ENCODE measurements at places on chromosomes 7 and 10. TPM values are rescaled to one million over a fixed set of nuclear protein-coding genes. Genes with fewer than 3 reads are reported as not detected.

The CHCHD2 gene
- 417 TPM for polyA plus RNA-seq

The LIPM gene
- not detected for polyA plus RNA-seq

The ARHGEF35 gene
- 7.6 TPM for polyA plus RNA-seq

The PRPS1L1 gene
- not detected for polyA plus RNA-seq

The SCART1 gene
- 0.67 TPM for polyA plus RNA-seq

The KLF14 gene
- not detected for polyA plus RNA-seq

DNA sequence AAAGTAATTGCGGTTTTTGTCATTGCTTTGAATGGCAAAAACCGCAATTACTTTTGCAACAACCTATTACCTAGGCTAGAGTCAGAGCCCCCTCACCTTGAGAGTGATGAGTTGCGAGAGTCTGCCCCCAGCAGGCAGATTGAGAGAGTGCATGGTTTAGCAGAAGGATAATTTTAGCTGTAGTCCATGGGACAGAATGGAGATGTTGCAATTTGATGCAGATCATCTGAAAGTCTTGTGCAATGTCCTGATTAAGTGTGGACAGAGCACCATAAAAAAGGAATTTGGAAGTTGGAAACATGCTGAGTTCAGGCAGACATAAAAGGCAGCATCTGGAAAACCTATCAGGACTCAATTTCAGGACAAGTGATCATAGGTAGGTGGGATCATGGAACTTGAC is 48.7 kb downstream of the GPR141 start:
- DNase-seq = peak; percentile 12

DNA sequence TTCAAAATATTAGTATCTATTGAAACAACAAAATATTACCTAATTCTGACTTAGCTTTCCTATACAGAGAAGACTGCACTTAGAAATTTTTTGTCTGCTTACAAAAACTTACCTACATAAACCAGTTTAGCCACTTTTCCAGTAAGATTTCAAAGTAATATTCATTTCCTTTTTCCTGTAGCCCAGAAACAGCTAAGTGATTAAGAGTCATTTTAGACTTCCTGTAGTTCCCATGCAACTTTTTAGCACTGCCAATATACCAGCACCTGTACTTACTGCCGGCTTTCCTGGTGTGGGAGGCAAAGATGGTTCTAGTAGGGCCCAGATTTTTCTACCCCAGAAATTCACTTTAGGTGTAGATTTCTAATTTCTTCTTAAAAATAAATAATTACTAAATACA is 21.8 kb downstream of the NT5C2 start:
- DNase-seq = peak; percentile 63

- DNase-seq = peak; percentile 45
Observed at GRCh38 chr7:74174606-74175082, 488 bp downstream of the EIF4H start.

GRCh38 chr7:69951458-69951857 is 353.2 kb downstream of the AUTS2 start:
- no peak for DNase-seq

GRCh38 chr10:56722912-56723311 is 361.9 kb upstream of the ZWINT start:
- no peak for DNase-seq

DNA sequence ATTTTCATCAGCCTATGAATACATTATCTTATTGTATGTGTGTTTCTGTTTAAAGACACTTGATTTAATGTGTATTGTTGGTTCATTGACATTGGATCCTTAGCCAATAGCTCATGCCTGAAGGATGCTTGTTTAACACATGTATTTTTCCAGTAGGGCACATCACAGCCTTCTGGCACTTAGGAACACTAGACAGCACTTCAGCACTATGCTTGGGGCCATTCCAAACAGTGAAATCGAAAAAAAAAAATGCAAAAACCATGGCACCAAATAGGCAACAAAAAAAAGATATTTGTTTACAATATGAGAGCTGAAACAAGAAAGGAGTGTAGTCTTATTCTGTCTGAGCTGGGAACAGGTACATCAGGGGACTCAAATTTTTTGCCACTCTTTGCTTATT is 262.8 kb downstream of the SLC25A13 start:
- no peak for DNase-seq

DNA sequence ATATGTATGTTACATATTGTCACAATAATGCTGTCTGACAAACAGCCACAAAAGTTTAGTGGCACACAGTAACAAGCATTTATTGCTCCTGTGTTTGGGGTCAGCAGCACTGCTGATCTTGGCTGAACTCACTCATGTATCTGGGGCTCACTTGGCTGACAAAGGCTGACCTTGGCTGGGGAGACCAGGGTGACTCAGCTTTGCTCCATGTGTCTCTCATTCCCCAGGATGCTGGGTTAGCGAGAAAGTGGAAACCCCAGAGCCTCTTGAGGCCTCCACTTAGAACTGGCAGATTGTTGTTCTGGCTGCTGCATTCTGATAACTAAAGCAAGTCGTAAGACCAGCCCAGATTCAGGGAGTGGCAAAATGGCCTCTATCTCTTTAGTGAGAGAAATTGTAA is 217.3 kb upstream of the HABP2 start:
- peak; percentile 6 for DNase-seq

GRCh38 chr7:143002898-143003297 is 24.0 kb downstream of the OR9A2 start:
- no peak for DNase-seq

- peak; percentile 13 for DNase-seq
Observed at GRCh38 chr10:12214763-12215218, 18.8 kb downstream of the CDC123 start.

DNA sequence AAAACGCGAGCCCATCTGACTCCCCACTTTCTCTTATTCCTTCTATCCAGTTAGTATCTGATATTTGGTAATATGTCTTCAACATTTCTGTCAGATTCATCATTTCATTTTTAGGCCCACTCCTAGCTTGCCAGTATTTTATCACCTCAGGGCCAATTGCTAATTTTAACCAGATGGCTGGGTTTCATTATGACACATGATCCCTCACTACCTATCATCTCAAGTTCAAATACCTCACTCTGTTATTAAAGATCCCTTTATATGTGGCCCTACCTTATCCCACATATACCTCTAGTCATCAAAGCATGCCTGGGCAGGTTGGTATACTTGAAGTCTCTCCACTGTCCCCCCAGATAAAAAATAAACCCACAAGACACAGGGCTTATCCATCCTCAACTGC is 104.9 kb downstream of the RNLS start:
- peak; percentile 97 for DNase-seq

GRCh38 chr10:124732931-124733570 is 11.1 kb downstream of the FAM53B start:
- DNase-seq = peak; percentile 76

DNA sequence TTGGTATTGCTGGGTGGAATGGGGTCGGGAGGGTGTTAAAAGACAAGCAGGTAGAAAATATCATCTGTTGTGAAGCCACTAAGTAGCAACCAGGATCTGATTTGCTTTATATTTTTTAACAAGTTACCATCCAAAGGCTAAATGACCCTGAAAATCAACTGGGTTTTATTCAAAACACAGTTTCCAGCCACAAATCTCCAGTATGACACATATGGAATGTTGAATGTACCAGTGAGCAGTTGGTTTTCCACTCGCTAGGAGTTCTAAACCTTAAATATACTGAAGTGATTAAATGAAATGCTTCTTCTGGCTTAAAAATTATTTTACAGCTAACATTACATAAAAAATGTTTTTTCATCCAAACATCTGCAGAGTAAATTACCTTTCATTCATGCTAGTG is 112.5 kb downstream of the PDE1C start:
- DNase-seq = no peak

DNA sequence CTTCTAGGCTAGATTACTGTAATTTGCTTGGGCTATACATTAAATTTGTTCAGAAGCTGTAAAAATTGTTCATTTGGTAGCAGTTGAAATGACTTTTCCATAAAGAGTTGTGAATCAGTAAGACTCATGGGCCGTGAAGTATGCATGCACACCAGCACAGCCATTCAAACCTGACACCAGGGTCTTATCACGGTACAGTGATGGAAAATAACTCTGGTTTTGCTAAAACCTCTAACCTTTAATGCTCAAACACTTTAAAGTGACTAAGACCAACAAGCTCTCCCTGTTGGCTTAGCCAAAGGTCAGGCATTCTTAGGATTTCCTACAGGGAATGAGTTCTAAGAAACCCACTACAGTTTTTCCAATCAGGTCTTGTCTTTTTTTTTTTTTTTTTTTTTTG is 11.5 kb downstream of the ARL3 start:
- DNase-seq = no peak

GRCh38 chr10:49594594-49594993 is 15.5 kb upstream of the SLC18A3 start:
- DNase-seq = peak; percentile 48

DNA sequence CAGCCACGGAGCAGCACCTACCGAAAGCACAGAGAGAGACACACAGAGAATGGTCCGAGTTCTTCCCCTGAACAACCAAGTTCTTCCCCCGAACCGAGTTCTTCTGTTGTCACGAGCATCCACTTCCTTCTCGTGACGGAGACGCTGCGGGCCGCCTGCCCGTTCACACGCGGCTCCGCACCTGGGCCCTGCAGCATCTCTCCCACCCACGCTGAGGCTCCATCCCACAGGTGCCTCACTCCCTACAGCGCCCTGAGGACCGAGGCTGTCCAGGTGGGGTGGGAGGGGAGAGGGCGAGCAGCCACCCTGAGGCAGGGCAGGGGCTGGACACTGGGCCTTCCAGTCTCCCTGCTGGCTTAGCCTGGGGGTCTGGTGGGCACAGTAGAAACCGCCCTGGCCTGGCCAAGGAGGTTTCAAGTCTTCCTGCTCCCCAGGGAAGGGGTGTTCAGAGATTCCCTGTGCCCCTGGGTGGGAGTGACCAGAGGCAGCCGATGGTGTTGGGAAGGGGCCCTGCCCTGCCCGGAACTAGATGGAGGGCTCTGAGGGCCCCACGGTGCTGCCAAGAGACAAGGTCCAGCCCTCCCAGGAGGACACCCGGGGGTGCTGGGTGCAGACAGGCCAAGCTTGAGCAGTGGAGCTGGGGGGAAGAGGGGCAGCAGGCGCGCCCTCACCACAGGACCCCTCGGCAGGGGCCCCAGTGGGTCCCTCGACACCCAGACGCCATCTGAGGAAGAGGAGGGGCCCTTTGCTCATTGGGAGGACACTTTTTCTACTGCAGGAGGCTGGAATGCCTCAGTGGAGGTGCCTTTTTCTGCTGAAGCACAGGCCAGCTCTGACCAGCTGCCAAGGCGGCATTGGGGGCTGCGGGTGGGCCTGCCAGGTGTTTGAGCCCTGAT is 5.2 kb upstream of the NKX6-2 start:
- DNase-seq = no peak

GRCh38 chr7:6227294-6227846 is 45.1 kb downstream of the CYTH3 start:
- no peak for DNase-seq

- DNase-seq = peak; percentile 86
Observed at GRCh38 chr10:8331896-8332729, 277.6 kb downstream of the GATA3 start.

DNA sequence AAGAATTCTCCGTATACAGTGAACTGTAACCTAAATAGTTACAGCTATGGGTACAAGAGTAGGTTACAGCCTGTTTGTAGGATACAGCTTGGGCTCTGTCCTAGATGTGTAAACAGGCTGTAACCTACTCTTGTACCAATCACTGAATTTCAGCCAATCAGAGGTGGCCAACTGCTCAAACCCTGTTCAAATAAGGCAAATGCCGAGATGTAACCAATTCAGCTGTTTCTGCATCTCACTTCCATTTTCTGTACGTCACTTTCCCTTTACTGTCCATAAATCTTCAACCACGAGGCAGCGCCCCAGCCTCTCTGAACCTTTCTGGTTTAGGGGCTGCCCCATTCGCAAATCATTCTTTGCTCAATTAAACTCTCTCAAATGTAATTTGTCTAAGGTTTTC is 8.3 kb upstream of the MMP21 start:
- no peak for DNase-seq

- DNase-seq = no peak
Observed at GRCh38 chr10:78264361-78264760, 230.7 kb downstream of the RPS24 start.

GRCh38 chr10:71179382-71179781 is 33.0 kb upstream of the UNC5B start:
- no peak for DNase-seq

GRCh38 chr10:78203915-78204818 is 170.5 kb downstream of the RPS24 start:
- DNase-seq = no peak

DNA sequence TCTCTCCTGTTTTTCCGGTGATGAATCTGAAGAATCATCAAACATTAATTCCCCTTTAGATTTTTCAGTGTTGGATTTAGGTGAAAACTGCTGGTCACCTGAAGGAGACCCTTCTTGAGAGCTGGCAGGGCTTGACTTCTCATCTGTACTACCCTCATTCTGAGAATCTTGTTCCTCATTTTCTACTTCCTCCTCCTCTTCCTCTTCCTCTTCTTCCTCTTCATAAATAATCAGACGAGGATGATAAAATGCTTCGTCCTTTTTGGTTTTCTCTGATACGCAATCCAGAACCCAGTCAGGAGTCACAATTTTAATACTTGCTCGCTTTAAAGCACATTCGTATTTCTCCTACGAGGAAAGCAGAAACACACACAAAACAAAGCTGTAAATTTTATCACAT is 26.9 kb downstream of the PAXIP1 start:
- DNase-seq = no peak

DNA sequence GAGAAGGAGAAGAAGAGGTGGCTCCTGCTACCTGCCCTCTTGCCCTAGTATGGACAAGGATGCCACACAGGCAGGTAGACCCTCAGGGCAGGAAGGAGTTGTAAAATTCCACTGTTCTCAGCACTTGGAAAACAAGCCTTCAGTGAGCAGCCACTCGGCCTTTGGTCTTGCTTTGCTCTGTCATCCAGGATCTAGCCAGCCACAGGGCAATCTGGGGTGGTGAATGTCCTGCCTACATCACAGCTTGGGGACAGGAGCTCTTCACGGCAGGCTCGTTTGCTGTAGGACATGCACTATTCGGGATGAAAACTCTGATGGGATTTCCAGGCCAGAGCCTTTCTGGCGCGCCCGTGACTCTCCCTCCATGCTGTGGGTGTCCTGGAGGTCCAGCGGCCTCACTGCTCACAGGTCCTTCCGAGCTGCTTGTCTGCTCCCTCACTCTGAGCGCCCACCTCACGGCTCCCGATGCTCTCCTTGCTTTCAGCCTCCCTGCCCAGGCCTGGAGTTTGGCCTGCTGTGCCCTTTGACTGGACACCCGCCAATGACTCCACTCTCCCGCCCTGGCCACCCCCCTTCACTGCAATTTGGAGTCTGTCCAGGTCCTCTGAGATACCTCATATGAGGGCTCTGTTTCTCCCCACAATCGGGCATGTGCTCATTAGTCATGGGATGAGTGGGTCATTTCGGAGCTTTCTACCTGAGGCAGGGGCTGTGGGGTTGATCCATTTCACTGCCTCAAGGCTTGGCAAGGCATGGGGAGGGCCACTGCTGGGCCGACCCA is 227.2 kb upstream of the GRB10 start:
- DNase-seq = peak; percentile 8
